ENCODE measurements at places on chromosomes 13 and 19.

DNA sequence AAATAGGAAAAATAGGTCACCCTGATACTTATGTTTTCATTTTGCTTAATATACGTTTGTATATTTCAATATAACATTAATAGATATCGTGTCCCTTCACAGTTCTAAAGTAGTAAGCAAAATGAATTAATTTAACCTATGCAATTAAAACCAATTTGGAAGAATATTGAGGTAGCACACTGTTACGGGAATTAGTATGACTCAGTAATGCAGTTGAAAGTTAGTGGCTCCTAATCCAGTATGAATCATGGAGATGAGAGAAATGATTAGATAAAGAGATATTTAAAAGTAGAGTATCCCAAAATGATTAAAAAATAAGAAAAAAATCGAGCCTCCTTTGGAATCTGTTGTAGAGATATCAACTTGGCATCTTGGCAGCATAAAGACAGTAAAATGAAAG, 177.0 kb upstream of the SLITRK6 start:
- DNase-seq, result no peak

DNA sequence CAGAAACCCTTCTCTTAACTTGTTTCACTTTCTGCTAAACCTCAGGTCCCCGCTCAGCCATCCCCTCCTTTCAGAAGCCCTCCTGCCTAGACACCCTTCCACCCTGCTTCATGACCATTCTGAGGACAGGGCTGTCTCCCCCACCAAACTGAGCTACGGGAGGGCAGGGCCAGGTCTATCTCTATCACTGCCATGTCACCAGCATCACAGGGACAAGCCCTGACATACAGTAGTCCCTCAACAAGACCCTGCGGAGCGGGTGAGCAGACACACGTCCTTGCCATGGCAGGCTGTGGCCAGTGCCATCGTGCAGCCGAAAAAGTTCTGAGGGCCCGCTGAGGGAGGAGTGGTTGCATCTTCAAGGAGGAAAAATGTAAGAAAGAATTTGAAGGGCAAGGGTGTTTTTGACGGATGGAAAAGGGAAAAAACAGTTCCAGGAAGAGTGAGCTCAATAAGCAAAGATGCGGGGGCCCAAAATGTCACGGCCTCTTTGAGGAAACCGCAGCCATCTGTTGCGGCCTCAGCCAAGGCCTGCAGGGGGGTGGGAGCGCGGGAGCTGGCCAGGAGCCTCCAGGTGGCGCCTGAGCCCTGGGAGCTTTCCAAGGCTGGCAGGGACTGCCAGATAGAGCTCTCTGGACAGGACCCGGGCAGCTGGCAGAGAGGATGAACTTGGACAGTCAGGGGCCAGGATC, 8.1 kb downstream of the PTGIR start:
- DNase-seq, result peak; percentile 87

DNA sequence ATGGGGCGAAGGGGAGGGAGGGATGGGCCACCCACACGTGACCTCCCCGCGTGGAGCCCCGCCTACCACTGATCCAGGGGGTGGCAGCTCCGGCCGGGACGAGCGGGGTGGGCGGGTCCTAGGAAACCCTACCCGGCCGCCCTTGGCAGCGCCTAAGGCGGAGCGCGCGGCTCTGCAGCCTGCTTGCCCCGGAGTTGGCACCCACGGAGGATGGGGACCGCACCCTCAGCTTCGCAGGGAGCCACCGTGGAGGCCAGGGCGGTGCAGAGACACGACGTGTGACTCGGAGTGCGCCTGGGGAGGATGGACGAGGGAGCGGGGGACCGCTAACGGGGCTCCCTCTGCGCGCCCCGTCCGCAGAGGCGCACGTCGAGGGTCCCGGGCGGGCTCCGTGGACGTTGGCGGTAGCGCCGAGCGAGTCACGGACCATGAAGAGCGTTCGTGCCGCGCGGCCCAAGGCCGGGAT, at the start of gene RGS9BP:
Gene RGS9BP (plus strand): TSS at position 129 of the 466 bp plus-strand sequence. CDS start 416 bp downstream, outside the sequence.
- DNase-seq, result peak; percentile 88

DNA sequence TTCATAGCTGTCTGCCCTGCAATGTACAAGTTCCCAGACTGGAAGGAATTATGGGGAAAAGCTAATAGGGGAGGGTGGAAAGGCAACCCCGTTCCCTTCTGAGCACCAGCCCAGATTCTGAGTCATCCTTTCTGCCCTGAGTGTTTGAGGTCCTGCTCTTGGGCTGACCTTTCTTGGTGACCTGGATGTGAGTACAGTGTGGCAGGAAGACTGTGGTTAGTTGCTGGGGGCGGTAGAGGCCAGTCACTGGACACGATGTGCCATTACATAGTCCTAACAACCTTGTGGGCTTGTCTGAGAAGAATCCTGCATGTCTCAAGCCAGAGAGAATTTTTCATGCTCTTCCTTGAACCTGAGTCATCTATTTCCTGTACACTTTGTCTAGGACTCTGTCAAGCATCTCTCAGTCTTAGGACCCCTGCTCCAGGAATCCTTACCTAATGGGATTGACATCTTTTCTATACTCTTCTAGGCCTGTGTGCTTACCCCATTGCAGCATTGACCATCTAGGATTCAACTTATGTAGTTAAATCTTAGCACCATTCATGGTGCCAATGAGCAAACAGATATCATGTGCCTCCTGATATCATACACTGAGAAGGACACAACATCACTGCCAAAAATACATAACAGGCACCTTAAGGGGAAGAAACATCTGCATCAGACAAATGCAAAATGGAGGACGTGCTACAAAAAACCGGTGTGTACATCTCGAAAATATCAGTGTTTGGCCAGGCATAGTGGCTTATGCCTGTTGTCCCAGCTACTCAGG, 8.1 kb upstream of the ANGPTL4 start:
- peak; percentile 30 for DNase-seq

DNA sequence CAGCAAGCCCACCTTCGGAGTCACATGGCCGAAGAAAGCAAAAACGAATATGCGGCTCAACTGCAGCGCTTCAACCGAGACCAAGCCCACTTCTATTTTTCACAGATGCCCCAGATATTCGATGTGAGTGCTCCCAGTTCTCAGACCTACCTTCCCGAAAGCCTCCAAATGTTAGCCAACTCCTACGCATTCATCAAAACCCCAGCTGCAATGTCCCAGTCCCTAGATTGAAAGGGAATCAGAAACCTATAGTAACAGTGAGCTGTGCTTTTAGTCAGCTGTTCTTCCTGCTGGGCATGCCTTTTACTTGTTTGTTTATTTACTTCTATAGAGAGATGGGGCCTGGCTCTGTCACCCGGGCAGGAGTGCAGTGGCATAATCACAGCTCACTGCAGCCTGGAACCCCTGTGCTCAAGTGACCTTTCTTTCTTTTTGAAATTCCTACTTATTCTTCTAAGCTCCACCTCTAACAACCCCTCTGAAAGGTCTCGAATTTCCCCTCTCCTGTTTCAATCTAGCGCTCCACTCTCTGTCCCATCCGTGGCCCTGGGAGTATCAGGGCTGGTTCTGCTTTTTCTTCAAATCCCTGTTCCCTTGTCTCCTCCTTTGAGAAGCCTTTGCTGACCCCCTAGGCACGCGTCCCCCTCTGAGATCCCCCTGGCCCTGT, 4.4 kb downstream of the TRIP10 start:
- DNase-seq, result no peak

DNA sequence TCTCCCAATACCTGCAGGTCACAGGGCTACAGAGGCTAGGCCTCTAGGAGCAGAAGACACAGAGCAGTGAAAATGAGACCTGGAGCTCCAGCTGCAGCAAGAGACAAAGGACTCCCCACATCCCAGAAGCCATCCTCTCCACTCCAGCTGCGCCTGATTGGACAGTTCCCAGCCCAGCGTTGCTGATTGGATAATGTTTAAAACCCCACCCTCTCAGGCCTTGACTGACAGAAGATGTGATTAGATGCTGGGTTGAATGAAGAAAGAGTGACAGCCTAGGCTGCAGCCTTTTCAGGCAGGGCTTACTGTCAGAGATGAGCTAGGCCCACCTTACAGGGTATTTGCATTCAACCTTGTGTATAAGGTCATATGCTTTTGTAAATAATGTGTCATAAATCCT, 59.4 kb downstream of the ZNF708 start:
- peak; percentile 2 for DNase-seq

DNA sequence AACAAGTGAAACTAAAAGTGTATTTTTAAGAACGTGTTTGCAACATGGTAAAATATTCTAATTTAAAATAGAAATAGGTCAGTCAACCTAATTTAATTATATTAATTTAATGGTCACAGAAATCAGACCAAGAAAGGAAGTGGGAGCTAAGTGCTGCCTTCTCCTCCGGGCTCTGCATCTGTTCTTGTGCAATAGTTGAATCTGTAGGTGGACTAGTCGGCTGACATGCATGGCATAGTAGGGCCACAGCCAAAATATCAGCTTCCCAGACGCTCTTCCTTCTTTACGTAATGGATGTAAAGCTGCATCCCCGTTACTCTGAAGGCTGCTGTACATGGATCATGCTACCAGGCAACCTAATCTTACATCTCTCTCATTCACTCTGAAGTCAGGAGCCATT, 47.3 kb downstream of the COL4A1 start:
- no peak for DNase-seq
